ENCODE measurements at places on chromosomes 2 and 18.

DNA sequence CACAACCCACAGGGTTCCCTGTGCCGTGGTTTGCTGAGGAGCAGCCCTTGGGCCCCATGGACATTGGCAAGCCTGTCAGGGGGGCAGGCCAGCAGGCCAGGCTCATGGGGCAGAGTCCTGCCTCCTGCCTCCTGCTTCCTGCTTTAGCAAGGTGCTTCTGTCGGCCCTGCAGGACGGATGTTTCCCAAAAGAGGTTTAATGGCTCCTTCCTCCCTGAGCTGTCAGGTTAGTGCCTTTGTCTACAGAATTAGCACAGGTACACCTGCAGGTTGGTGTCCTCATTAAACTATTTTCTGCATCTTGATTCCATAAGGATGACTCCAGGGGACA is 152.3 kb downstream of the TTC32 start:
- no peak for DNase-seq

- no peak for DNase-seq
Measured at GRCh38 chr2:96839293-96839874, 4.4 kb downstream of the ANKRD23 start.

DNA sequence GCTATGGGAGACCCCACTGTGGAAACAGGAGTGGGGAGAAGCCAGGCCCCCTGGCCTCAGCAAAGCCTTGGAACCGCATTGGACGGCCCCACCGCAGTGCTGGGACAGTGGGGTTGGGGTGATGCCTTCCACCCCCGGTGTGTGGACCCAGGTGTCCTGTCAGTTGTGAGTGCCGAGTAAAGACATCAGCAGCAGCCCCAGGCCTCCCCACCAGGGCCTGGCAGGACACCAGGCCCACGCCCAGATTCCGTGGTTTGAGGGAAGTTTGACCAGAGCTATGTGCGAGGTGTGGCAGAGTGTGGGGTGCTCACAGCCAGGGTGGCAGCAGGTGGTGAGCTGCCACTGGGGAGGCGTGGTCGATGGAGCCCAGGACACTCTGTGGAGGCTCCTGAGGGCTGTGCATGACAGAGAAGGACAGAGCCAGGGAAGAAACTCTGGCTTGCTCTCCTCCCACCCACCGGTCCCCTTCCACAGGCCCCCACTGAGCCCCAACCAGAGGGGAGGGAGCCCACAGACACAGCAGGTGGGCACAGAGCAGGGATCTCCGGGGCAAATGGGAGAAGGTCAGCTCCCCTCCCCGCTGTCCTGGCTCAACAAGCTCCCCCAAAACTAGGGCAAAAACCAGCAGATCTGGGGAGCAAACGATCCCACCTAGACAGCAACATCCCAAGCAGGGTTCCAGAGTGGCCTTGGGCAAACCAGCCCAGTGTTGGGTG is 69.1 kb downstream of the TWIST2 start:
- no peak for DNase-seq

- DNase-seq = no peak
Measured at GRCh38 chr2:9103663-9104277, 100.3 kb upstream of the MBOAT2 start.

DNA sequence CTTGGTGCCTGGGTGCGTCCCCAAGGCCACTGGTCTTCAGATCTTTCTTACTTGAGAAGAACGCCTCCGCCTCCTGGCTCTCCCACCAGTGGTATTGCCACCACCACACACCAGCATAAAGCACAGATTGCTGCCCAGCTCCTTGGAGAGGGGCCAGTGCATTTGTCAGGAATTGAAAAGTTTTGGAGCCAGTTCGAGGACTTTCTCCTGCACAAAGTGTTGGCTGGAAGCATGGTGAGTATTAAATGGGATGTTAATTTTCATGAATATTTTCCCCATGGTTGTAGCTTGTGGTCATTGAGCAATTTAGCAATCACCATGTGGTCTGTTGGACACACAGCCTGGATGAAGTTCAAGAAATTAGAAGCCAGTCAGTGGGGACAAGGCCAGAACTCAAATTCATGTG is 684.6 kb upstream of the FANCL start:
- DNase-seq = no peak

DNA sequence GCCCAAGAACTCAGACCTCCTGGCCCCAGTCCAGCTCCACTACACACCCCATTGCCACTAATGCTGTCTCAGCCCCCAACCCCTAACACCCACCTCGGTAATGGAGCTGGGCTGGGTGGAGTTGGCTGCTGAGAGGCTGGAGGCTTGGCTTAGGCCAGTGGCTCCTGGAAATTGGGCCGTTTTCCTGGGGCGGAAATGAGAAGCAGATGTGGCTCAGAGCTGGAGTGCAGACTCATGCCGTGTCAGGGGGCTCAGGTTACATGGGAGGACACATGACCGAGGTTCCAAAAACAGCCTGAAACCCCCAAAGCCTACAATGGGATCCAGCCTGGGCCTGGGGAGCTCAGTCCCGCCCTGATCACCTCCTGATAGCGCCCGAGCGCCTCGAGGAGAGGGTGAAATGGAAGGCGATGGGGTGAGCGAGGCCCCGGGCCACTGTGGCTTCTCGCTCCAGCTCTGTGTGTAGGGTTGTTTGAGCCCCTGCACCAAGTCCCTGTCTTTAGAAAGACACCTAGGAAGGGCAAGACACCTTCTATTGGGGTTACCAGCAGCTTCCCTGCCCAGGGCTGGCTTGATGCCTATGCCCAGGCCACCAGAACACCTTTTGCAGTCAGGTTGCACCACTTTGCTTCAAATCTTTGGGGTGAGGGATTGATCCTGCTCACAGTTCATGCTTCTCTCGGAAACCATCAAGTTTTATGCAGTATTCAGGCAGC is 175.7 kb upstream of the HAAO start:
- peak; percentile 62 for DNase-seq

DNA sequence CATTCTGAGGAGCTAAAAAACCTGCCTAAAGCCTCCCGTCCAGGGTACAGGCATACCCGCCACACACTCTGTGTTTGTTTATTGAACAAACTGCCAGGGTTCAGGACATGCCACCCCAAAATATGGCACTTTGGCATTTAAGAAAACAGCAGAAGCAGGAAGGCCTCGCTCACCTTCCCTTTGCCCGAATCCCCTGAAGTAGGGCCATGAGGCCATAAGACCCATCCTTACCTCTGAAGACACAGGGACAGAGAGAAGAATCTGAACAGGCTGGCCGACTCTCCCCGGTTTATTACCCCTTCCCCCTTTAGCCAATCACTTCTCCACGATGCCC is 1.7 kb upstream of the NEURL3 start:
- no peak for DNase-seq

GRCh38 chr18:820591-821165 is 8.6 kb upstream of the YES1 start:
- DNase-seq = no peak

GRCh38 chr2:222239945-222240675 is 58.7 kb downstream of the PAX3 start:
- DNase-seq = no peak

GRCh38 chr2:150228936-150229335 is 258.5 kb downstream of the RND3 start:
- DNase-seq = no peak

- no peak for DNase-seq
Measured at GRCh38 chr2:222483513-222484039, 59.2 kb downstream of the SGPP2 start.

DNA sequence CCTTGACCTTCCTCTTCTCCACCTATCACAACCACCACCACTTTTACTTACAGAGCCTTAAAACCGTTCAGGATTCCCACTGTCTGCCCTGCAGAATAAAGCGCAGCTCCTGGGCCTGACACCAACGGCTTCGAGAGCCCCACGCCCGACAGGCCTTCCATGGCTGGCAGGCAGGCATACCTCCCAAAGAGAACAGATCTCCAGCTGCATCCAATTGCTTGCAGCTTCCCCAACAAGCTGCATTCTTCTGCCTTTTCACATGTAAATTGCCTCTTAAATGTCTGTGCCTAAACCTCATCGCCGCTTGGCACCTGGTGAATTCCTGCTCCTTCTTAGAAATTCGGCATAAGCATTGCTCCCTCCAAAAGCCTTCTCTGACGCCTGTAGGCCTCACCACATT is 31.5 kb upstream of the FAM124B start:
- no peak for DNase-seq

DNA sequence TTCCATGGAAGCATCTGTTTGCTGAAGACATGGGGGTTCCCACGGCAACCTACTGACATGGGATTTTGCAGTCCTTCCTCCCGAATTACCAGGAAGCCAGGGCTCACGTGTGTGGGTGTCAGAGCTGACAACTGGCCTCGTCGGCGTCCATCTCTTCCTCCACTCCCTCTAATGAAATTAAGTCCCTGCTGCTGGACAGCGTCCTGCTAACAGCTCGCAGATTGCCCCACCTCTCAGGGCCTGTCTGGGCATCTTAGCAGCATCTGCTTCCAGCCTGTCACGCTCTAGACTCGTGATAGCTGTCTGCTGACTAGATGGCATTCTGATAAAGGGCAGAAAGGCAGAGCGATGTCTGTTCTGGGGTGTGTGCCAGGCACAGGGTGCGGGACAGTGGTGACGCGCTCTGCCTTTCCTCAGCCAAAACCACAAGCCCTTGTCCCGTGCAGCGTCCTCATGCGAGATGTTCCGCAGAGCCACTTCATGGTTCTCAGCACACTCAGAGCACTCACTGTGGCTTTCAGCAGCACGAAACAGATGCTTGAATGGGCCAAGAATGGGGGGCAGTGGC is 161.1 kb downstream of the ARL4C start:
- no peak for DNase-seq
